Pons (tissue), 1 donor: ENCODE measurements at places on chromosomes 5 and 9.
A peak's percentile ranks its signal among the peaks of the same experiment; 100 is the strongest.

- DNase-seq, result no peak
Measured at GRCh38 chr9:87249029-87249428, 248.6 kb upstream of the DAPK1 start.

- no peak for DNase-seq
Measured at GRCh38 chr9:136136127-136136925, 17.7 kb upstream of the TMEM250 start.

DNA sequence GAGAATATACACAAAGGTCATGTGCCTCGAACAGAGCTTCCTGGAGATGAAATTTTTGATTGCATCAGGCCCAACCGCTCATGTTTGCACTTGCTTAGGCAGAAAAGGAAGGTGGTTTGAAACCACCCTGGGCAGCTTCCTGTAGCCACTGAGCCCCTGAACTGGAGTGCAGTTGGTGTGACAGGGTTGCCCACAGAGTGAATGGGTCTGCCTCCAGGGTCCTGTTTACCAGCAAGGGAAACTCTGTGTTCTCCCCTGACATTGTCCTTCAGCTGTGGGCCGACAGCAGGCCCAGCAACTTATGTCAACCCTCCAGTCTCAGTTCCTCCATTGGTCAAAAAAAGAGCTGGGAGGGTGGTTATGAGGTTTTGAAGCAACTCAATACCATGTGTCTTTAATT, 289.6 kb downstream of the KIF4B start:
- DNase-seq, result no peak

DNA sequence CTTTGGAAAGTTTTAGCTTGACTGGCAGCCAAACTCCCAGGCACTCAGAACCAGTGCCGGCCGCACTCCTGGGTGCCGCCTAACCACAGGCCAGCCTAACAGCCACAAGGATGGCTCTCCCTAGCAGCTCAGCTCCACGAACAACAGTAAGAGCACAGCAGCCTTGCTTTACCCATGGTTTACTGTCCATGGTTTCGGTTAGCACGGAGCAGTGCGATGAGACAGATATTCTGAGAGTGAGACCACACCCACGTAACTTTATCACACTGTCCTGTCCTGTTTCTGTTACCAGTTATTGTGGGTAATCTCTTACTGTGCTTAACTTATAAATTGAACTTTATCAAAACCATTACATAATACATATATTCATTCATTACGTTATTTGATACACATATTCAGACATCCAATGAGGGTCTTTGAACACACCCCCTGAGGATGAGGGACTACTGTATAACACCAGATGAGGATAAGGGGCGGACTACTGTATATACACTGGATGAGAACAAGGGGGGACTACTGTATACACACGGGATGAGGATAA, 12.4 kb downstream of the CLPTM1L start:
- DNase-seq, result no peak

DNA sequence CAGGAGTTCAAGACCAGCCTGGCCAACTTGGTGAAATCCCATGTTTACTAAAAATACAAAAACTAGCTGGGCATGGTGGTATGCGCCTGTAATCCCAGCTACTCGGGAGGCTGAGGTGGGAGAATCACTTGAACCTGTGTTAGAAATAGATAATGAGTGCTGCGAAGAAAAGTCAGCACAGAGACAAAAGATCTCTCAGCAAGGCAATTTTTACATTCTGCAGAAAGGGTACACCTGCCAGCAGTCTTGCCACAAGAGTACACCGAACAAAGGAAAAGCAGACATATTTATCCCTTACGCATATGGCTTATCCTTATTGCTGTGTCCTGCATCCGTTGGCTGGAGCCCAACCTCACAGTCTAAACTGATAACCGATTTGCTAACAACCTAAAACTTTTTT, 16.2 kb upstream of the GPBP1 start:
- no peak for DNase-seq

DNA sequence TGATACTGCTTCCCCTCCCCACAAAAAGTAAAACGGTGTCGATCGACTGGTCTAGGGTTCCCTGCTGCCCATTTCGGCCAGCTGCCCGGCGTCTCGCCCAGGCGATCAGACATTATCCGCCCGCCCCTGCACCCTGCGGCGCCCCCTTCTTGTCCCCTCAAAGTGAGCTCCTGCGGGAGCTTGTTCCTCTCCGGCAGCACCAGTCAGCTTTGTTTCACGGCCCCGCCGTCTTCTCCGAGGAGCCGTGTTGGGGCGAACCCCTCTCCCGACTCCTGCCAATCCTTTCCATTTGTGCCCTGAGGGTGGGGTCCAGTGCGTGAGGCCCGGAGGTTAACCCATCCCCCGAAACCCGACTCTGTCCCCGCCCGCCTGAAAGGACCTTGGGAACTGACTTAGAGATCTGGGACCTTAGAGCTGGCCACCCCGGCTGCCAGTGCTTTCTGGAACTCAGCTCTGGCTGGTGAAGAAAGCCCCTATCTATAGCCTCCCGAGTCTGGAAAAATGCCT, 518 bp downstream of the UBE2B start:
- peak; percentile 34 for DNase-seq

DNA sequence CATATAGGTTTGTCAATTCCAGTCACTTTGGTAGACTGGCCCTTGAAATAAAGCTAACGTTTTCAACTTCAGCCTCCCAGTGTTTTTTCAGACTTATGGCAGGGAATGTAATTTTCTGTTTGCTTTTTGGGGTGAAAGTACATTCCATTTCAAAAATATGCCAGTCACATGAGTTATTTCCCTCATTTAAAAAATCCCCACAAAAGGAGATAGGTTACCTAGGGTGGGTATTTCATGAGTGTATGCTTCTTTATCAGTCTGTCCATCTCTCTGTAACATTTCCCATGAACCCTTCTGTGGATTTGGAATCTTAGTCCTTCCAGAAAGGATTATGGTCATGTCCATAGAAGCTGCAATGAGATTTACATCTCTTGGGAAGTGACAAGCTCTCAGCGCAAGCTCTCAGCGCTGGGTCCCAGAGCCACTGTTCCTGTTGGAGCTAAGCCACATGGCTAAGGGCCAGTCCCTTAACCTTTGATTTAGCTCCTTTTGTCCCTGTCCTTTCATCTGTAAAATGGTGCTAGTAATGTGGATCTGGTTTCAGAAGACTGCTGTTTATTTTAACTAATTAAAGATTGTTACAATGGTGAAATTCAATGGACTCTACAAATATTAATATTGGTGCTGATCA, 294.9 kb downstream of the NR3C1 start:
- DNase-seq, result no peak

GRCh38 chr9:108479989-108480652, 375.7 kb downstream of the ACTL7B start:
- no peak for DNase-seq

DNA sequence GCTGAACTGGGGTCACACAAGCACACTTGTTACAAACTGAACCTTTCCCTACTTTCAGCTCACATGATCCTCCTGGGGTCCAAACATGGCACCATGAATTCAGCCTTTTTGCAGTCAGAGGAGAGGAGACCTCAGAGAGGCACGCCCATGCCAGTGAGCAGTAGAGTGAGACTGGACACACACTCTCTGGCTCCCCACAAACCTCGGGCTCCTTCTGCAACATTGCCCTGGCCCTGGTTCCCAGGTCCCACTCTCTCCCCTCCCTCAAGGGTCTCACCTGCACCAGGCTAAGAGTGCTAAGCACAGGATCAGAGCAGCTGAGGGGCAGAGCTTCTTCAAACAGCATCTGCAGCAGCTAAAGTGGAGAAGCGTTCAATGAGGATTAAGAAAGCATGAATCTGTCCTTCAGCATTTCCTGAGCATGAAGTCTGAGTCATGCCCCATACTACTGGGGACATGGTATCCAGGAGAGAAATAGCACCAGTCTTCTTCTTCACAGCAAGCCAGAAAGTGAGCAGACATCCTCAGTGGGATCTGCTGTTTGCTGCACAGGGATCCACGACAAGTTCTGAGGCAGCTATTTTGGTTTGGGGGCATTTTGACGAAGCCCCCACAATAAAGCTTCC, 27.2 kb downstream of the SLC35A4 start:
- no peak for DNase-seq

- DNase-seq, result no peak
Measured at GRCh38 chr9:83410701-83411100, 127.5 kb downstream of the FRMD3 start.

- DNase-seq, result no peak
Measured at GRCh38 chr5:58475404-58475803, 15.5 kb upstream of the PLK2 start.

DNA sequence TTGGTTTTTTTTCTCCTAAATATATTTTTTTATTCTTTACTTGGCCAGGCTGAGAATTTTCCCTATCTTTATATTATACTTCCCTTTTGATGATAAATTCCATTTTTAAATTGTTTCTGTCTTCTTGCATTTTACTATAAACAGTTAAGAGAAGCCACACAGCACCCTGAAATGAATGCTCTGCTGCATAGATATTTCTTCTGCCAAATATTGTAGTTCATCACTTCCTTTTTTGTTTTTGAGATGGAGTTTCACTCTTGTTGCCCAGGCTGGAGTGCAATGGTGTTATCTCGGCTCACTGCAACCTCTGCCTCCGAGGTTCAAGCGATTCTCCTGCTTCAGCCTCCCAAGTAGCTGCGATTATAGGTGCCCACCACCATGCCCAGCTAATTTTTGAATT, 8.5 kb upstream of the INIP start:
- no peak for DNase-seq

DNA sequence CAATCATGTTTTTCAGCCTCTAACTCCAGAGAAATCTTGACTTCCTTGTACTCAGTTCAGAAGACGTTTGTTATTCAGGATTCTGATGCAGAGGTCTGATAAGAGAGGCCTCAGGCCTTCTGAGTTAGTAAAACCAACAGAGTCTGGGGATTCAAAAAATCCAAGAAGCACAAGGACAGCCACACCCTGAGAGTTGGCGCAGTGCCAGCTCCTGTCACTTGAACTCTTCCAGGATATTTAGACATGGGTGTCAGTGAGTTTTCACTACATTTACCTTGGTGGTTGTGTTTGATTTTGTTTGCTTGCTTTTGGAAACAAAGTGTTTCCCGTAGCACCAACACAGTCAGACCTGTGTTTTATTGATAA, 41.6 kb upstream of the PDE8B start:
- no peak for DNase-seq

DNA sequence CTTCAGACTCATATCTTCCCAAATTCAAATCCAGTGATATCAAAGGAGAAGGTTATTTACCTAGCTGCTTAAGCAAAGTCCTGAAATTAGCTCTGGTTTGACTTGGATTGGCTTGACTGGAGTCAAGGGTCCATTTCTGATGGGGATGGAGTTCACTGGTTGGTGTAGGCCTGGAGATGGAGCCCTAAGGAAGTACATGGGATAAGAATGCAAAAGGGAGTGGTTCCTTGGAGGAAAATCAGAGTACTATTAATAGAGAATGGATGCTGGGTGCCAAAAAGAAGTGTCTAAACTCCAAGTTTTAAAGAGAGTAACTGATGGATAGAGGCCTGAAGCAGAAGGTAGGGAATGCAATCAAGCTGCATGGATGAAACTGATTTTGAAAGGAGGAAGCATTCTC, 13.8 kb downstream of the TXNDC8 start:
- DNase-seq, result no peak

GRCh38 chr9:14320271-14321181, 6.6 kb upstream of the NFIB start:
- peak; percentile 87 for DNase-seq

- DNase-seq, result no peak
Measured at GRCh38 chr5:124876983-124877382, 130.5 kb upstream of the ZNF608 start.

DNA sequence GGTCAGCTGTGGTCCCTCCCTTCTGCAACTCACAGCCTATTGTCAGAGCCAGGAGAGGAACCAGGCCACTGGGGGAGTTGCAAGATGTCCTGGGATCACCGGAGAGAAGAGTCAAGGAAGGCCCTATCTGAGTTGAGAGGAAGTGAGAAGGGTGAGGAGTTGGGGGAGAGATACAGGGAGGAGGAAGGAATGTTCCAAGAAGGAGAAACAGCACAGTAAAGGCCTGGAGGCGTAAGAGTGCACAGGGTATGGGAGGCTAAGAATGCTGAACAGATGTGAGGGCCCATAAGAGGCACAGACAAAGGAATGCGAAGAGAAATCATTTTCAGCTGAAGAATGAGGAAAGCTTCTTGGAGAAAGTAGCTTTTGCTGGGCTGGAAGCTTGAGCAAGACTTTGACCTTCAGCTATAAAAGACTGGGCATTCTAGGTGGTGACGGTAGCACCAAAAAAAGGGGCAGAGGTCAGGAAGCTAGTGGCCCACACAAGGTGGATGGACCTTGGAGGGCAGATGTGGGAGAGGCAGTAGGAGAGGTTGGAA, 21.6 kb upstream of the CSF1R start:
- DNase-seq, result no peak

DNA sequence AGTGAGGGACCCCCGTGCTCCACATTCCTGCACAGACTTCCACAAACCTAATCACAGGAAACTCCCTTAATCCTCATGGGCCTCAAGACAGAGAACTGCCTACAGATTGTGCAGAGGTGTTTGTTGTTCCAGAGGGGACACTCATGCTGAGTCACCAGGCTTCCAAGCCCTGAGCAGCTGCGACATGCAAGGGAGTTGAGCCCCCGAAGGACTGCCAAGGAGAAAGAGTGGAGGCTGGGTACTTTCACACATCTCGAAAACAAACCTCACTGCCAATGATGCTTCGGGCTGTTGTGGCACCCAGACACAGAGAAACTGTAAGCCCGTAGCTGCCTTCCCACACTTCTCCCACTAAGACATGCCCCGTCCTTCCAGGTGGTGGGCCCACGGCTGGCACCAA, 480.8 kb downstream of the CDH12 start:
- peak; percentile 22 for DNase-seq

DNA sequence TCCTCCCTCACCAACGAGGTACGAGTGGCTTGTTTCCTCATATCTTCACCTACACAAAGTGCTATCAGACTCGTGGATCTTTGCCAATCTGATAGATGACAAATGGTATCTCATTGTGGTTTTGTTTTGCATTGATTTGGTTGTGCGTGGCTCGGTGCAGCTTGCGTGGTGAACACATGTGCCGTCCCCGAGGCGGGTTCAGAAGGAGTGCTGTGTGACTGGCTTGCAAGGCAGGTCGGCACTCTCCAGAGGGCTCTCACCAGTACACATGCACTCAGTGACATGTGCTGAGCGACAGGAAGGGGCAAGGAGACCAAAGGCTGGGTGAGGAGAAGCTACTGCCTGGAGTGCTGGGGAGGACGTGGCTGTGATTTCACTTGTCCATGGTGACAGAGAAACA, 95.3 kb upstream of the PITX1 start:
- DNase-seq, result no peak

DNA sequence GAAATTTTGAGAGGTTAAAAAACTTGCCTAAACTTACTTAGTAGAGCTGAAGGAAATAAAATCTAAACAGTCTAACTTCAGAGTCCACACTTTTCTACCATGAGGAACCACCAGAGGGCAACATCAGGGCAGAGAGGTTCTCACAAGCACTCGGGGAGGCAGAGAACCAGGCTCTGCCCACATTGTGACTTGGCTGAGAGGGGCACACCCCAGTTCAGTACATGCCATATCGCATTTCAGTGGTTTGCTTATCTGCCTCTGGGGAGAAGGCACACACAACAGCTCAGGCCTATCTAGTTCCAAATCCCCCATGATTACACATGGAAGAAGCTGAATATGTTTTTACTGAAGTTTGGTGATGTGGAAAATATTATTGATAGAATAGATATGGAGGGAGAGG, 49.2 kb downstream of the EQTN start:
- peak; percentile 48 for DNase-seq
